ENCODE measurements at places on chromosomes 5 and 9.

DNA sequence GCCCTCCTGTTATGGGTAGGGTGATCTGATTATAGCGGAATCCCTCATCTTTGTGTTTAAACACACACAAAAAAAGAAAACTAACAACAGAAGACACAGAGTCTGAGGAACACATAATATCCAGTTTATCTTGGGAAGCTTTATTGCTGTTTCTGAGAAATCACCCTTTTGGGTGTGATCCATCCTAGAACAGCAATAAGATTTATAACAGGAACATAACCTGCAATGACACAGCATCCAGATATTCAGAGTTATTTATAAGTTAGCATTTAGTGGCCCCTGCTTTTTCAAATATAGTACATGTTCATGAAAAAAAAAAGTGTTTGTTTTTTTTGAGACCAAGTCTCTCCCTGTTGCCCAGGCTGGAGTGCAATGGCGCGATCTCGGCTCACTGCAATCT, 79.9 kb downstream of the RFK start:
- DNase-seq = no peak

DNA sequence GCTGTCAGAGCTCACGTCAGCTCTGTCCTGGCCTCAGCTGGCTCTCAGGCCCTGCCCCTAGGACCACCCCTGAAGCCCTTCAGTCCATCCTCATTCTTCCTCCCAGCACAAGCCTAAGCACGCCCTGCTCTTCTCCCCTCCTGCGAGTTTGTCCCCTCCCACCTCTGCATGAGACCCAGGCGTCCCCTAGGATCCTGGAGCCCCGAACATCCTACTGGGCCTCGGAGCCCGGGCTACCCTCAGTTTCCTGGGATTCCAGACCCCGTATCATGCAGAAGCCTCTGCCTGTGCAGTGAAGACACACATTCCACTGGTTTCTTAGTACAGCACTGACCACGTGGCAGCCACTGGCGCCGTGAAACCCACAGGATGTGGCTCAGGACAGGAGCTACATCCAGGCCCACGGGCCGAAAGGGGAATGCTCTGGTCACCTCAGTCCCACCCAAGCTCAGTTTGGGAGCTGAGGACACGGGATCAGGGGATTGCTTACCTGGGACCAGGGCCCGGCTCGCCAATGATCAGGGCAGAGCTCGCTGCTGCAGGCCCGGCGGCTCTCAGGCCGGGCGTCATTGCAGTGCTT, 64.2 kb downstream of the ZNF354C start:
- DNase-seq = no peak

GRCh38 chr9:126514037-126514821, 99.5 kb upstream of the LMX1B start:
- no peak for DNase-seq

DNA sequence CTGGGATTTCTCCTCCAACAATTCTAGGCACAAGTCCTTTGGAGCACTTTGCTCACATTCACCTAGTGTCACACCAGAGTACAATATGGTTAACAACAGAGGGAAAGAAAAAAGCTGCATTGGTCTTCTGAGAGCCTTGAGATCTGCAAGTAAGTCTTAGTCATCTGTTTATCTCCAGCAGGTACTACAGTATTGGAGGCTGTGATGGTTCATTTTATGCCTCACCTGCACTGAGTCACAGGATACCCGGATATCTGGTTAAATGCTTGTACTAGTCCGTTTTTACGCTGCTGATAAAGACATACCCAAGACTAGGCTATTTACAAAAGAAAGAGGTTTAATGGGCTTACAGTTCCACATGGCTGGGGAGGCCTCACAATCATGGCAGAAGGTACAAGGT, 525.0 kb downstream of the NR2F1-AS1 start:
- no peak for DNase-seq

GRCh38 chr9:27589462-27589861, 16.2 kb upstream of the C9orf72 start:
- DNase-seq = no peak

GRCh38 chr5:129672006-129672405, 75.9 kb upstream of the MINAR2 start:
- DNase-seq = no peak

GRCh38 chr9:114995681-114996221, 65.4 kb upstream of the TNFSF8 start:
- DNase-seq = no peak

- no peak for DNase-seq
Observed at GRCh38 chr9:128892221-128892921, 10.4 kb downstream of the LRRC8A start.

GRCh38 chr9:40914772-40915659, 213.5 kb downstream of the FOXD4L6 start:
- DNase-seq = no peak

- DNase-seq = no peak
Observed at GRCh38 chr5:157912621-157913325, 53.8 kb upstream of the CLINT1 start.

GRCh38 chr5:133842846-133843611, 125.4 kb downstream of the C5orf15 start:
- no peak for DNase-seq

DNA sequence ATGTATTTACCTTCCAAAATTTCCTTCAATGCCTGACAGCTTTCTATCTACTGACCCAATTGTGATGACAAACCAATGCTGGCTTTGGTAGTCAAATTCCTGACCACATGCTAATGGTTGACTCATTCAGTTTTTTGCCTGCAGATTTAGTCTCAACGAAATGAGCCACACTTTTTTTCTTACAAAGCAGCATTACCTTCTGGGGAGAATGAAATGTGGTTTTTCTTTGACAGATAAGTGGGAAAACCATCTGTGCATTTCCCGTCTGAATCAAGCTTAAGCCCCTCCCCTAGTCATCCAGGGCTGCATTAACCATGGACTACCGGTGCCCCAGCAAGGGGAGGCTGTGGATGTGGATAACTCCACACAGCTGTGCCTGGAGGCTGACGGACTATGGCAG, 99.6 kb upstream of the TAF11L2 start:
- peak; percentile 77 for DNase-seq

DNA sequence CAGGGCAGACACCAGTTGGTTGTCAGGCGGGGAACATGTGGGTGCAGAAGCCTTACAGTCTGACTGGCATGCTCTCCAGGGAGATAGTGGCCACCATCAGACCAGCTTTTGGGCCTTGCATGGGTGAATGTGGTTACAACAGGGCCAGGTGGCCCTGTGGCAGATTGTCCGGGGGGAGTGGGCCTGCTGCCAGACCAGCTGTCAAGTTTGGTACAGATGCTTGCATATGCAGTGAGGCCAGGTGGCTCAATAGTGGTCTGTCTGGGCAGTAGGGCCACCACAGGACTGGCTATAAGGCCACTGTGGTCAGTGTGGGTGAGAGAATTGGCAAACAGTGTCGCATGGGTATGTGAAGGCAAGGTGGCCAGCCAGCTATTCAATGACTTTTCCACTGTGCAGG, 148.7 kb downstream of the FAM174A start:
- no peak for DNase-seq

GRCh38 chr9:10396615-10397014, 216.2 kb downstream of the PTPRD start:
- no peak for DNase-seq

DNA sequence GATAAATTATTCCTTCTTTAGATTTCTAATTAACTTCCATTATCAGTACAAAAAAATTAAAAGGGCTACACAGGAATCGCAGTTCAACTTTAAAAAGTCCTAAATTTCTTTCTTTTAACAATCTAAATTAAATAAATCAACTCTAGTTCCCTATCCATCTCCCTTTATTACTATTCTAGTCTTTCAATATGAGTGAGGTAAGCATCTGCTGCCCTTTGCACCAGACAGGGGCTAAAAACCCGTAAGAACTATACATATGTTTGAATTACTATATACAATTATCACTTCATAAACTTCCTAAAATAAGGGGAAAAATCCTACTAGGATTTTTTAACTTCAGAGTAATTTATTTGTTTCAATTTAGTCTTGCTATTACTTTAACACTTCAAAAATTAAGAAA, 145.6 kb downstream of the SSBP2 start:
- DNase-seq = no peak

DNA sequence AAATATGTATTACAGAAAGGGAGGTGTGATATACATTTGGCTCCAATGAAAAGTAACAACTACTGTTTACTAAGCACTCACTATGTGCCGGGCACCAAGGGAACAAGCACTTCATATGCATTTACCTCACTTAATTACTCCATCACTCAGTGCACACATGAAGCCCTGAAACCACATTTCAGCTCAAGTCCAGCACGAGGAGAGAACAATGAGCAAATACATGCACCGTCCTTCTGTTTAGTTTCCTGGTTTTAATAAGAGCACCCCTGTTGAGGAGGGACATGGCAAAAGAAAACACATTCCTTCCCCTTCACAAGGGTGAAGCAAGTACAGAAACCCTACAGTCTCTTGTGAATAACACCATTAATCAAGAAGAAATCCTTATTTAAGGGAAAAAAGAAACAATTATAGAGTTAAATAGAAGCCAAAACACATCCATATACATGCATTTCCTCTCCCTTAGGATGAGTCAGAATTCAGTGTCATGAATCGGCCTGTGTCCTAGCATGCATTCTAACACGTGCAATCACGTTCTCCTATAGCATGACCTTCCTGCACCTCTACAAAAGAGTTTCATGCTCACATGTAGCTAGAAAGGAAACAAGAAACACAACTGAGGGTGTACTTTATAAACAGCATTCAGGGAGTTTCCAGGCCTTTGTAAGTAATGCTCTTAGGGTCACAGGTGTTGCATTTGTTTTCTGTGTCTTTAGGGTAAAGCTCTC, 411.6 kb downstream of the BNC2 start:
- peak; percentile 60 for DNase-seq

DNA sequence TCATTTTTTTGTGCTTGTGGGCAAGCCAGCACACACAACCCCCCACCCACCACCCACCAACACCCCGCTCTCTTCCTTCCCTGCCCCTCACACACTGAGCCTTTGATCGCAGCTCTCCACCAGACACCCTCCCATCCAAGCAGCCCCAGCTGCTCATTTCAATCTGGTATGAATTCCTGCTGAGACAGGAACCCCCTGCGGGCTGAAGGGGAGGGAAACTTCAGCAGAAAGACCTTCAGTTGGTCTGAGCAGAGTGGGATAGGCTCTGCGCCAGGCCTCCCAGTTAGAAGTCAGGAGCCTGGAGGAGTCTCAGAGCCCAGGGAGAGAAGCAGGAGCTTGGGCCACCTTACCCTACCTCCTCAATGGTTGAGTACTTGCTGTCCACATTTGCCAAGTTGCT, 7.2 kb downstream of the PCDHGC5 start:
- no peak for DNase-seq

GRCh38 chr5:131081374-131081773, 83.7 kb downstream of the HINT1 start:
- no peak for DNase-seq

- no peak for DNase-seq
Observed at GRCh38 chr9:36968574-36969215, 65.4 kb downstream of the PAX5 start.

GRCh38 chr9:19108038-19108437, 5.3 kb upstream of the HAUS6 start:
- no peak for DNase-seq

GRCh38 chr5:62547945-62548630, 30.5 kb upstream of the LRRC70 start:
- DNase-seq = no peak

DNA sequence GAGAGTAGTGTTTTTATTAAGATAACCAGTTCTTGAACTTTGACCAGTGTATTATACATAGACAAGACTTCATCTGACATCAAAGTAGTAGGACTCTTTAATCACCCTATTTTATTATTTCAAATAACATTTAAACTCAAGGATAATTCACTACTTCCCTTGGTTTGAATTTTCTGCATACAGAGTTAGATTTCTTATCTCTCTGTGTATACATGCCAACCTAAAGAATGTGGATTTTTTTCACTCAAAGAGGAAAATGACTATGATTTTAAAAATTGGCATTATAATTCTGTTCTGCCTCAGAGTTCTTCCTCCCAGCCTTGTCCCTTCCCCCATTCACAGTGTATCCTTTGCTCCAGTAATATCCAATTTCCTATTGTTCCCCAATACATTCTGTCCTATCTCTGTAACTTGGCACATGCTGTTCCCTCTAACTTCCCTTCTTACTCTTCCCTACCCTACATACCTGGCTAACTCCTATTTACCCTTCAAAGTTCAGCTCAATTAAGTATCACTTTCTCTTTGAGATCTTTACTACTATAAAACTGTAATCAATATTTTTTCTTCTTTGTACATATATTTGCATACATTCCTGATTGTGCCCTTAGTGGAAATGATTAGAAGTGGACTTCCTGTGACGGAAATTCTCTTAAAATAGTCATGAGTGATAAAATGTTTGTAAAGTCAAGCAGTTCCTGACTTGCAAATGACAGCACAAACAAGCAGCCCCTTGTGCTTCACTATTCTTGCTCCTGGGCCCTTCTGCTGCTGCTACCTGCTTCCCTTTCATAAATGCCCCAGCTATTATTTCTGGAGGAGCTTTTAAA, 38.1 kb upstream of the DENND4C start:
- no peak for DNase-seq

GRCh38 chr5:173537228-173537627, 79.2 kb downstream of the BOD1 start:
- DNase-seq = no peak

- no peak for DNase-seq
Observed at GRCh38 chr5:8729437-8729836, 816.4 kb downstream of the SEMA5A start.

DNA sequence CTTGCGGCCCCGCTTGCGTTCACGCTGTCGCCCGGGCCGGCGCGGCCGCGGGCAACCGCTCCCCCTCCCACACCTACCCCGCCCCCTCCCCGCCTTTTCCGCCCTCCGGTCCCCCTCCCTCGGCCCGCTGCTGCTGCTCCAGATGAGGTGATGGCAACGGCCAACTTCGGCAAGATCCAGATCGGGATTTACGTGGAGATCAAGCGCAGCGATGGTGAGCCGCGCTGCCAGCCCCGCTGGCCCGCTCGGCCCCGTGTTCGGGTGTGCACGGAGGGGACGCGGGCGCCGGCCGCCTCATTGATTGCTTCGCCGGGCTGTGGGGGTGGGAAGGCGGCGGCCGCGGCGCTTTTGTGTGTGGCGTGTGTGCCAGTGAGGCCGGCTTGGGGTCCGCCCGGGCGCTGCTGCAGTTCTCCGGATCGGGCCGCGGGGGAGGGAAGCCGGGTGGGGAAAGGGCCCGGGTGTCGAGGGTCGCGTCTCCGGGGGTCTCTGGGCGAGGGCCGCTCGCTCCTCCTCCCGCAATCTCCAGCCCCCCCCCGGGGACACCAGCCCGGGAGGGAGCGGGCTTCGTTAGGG, 403 bp downstream of the KIF2A start:
- peak; percentile 46 for DNase-seq

All from NCI-H526 treated with DMSO at 0.1 percent for 48 hours (cell line).